Stimulated activated memory B cell treated with anti-CD40 and anti-IgM and Interleukin-4, amounts not matched to agents 10 μg/mL and 1 μg/mL and 100 μg/mL, for 72 hours (primary cell): ENCODE measurements at places on chromosomes 3 and 15.

DNA sequence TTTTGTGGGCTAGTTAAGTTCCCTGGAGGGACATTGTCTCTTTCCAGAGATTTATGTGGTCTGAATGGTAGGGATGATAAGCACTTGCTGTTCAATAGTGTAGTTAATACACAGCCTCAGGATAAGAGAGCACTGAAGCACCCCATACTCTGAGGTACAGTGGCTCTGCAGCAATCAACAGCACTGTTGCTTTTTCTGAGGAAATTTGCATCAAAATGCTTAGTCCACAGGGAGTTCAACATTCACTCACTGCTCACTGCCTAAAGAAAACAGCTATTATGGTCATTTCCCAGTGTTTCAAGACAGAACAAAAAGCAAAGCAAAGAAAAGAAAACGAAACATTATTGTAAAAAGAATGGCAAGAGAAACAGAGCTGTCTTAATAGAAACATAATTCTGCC lies 441.9 kb downstream of the PLOD2 start:
- H3K36me3 ChIP-seq: no peaks in the 10 kb centered on the region
- H3K4me1 ChIP-seq: no peaks in the 10 kb centered on the region
- H3K4me3 ChIP-seq: no peak overlapping the region
- no peaks in the 10 kb centered on the region for H3K27me3 ChIP-seq
- no peak overlapping the region for H3K27ac ChIP-seq

DNA sequence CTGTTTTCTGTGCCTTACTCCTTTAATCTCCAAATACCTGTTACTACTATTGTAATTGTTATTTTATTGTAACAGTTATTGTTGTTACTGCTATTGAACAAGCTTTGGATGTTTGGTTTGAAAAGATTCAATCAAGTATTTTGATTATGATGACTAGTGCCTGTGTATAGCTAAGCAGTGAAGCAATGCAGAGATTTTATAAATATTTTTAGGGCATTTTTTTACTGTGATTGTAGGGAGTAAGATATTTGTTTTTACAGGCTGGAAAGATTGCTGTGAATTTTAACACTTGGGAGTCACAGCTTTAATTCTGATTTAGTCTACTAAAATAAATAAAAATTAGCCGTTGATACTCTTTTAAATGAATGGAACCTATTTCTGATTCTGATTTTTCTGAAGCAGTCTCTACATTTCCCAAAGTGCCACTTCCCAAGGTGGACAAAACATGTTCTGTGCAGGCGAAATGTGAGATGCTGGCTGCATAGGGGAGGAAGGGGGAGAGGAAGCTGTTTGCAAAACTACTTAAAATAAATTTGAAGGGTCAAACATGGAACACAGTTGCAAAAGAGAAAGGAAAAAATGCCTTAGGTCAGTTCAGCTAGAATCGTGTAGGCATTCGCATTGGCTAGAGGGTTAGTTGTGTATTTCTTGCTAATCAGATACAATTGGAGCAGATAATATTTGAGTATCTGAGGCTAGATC lies 25.7 kb downstream of the EEFSEC start:
- peaks cover 15% of the 10 kb centered on the region for H3K36me3 ChIP-seq
- peaks cover 23% of the 10 kb centered on the region for H3K4me1 ChIP-seq
- no peak overlapping the region for H3K27ac ChIP-seq
- H3K27me3 ChIP-seq: no peaks in the 10 kb centered on the region

DNA sequence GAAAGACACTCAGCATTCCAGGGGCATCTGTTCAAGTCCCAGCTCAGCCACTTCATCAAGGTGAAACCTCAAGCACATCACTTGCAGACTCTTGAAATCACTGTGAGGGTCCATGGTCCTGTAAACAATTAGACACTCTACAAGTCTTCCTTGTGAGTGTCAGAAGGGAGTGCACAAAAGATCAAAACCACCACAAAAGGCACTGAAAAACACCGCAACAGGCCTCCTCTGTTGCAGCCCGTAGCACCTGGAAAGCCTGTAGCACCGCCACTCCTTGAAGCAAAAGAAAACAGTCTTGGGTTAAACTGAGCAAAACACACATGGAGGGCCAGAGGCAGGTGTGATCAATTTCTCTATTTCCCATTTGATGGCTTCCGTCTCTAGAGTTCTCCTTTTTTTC lies 63.8 kb upstream of the SNRK start:
- ATAC-seq: no peak
- H3K4me1 ChIP-seq: peaks cover 6% of the 10 kb centered on the region
- peaks cover 8% of the 10 kb centered on the region for H3K36me3 ChIP-seq
- H3K27me3 ChIP-seq: peaks cover 50% of the 10 kb centered on the region

- H3K4me3 ChIP-seq: no peak overlapping the region
- peaks cover 62% of the 10 kb centered on the region for H3K36me3 ChIP-seq
- peaks cover 42% of the 10 kb centered on the region for H3K4me1 ChIP-seq
- no peaks in the 10 kb centered on the region for H3K27me3 ChIP-seq
Observed at GRCh38 chr3:127779747-127780146, 42.6 kb downstream of the MGLL start.

DNA sequence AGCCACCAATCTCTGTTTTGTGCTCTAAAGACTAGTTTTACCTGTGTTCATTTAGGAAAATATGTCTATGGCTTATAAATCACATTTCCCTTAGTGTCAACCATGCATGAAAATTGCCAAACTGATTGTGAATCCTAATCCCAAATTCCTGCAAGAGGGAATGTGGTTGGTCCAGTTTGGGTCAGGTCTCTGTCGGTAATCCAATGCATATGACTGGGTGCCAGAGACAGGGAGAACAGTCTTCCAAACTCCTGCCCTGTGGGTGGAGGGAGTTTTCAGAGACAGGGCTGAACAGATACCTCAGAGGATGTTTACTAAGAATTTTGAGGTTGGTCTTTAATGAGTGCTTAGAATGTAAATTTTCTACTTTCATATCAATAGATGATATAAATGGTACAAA lies 300.5 kb upstream of the ARL6 start:
- no peaks in the 10 kb centered on the region for H3K36me3 ChIP-seq
- no peak overlapping the region for H3K4me3 ChIP-seq
- H3K27me3 ChIP-seq: no peaks in the 10 kb centered on the region
- no peaks in the 10 kb centered on the region for H3K4me1 ChIP-seq

GRCh38 chr3:51371943-51372557 lies 13.0 kb upstream of the MANF start:
- peaks cover 68% of the 10 kb centered on the region for H3K27me3 ChIP-seq
- no peaks in the 10 kb centered on the region for H3K4me1 ChIP-seq
- no peaks in the 10 kb centered on the region for H3K36me3 ChIP-seq

- H3K36me3 ChIP-seq: no peaks in the 10 kb centered on the region
- no peak overlapping the region for H3K4me3 ChIP-seq
- no peaks in the 10 kb centered on the region for H3K4me1 ChIP-seq
- H3K27me3 ChIP-seq: no peaks in the 10 kb centered on the region
- H3K27ac ChIP-seq: no peak overlapping the region
Observed at GRCh38 chr3:186625600-186626042, 12.8 kb downstream of the AHSG start.

- H3K4me3 ChIP-seq: no peak overlapping the region
- ATAC-seq: no peak
- no peaks in the 10 kb centered on the region for H3K36me3 ChIP-seq
- no peaks in the 10 kb centered on the region for H3K4me1 ChIP-seq
- H3K27ac ChIP-seq: no peak overlapping the region
Observed at GRCh38 chr3:62562596-62562995, 189.2 kb upstream of the FEZF2 start.

DNA sequence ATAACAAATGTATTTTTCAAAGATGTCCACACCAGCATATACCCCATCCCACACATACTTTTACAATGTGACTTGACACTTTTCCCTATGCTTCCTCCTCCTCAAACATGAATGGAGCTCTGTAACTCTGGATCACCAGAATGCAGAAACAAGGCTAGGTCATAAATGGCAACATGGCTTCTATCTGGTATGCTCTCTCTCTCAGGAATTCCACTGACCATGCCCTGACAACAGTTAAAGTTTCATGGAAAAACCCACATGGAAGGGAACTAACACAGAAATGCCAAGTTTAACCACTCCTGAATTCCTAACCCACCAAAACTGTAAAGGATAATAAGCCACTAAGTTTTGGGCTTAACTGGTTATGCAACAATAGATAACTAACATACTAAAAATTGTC lies 19.9 kb downstream of the MYO9A start:
- no peak for ATAC-seq
- no peak overlapping the region for H3K27ac ChIP-seq
- H3K4me3 ChIP-seq: no peak overlapping the region
- peaks cover 12% of the 10 kb centered on the region for H3K4me1 ChIP-seq
- H3K36me3 ChIP-seq: peaks cover 7% of the 10 kb centered on the region

GRCh38 chr3:134964226-134964625 lies 169.2 kb downstream of the EPHB1 start:
- no peak for ATAC-seq
- H3K27ac ChIP-seq: no peak overlapping the region
- no peaks in the 10 kb centered on the region for H3K4me1 ChIP-seq
- H3K36me3 ChIP-seq: peaks cover 4% of the 10 kb centered on the region

- H3K27me3 ChIP-seq: peaks cover 11% of the 10 kb centered on the region
- ATAC-seq: no peak
- H3K4me1 ChIP-seq: no peaks in the 10 kb centered on the region
- H3K27ac ChIP-seq: no peak overlapping the region
- no peak overlapping the region for H3K4me3 ChIP-seq
Observed at GRCh38 chr15:88023914-88024313, 232.6 kb downstream of the NTRK3 start.
